WTC11 (cell line): ENCODE measurements at places on chromosomes 11 and 22.
A peak's percentile ranks its signal among the peaks of the same experiment; 100 is the strongest.

- no peak for DNase-seq
Observed at GRCh38 chr11:2883979-2884815, 1.4 kb downstream of the CDKN1C start.

DNA sequence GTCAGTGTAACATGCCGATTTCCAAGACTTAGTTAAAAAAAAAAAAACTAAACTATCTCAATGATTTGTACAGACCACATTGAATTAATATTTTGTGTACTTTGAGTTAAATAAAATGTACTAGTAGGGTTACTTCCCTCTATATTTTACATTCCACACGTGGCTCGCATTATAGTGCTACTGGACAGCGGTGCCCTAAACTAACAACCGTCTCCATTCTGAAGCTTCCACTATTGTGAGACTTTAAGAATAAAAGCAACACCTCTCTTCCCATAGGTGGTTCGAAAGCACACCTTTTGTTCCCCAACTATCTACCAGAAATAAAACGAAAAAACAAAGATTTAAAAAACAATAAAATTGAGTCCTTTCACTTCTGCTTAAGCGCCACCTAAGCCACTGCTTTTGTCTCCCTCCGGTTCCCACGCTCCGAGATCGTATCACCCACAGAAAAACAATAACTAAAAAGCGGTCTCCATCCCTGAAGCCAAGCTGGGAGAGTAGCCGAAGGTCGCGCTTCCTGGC, 380 bp upstream of the TTC17 start:
- DNase-seq: no peak

GRCh38 chr11:57638005-57638781, 11.5 kb downstream of the YPEL4 start:
- peak; percentile 94 for DNase-seq

DNA sequence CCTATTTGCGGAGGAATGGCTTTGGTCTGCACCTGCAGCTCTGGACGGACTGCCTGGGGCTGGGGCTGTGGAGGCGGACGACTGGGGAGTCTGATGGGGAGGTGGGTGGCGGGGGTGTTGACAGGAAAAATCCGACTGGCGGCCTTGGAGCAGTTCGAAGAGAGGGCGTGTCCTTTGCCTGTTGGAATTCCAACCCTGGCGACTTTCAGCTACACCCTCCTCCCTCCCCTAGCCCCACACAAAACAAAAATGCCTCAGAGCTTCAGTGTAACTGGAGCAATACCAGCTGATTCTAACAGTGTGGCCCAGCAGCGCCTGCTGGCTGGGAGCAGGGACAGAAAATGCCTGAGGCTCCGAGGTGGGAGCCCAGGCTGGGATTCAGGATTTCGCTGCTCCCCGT, 85.4 kb downstream of the ATXN10 start:
- peak; percentile 83 for DNase-seq

GRCh38 chr11:83456075-83456474, 169.9 kb upstream of the CCDC90B start:
- peak; percentile 50 for DNase-seq
